Kasumi-1 (cell line): ENCODE measurements at places on chromosomes 1 and 21.
A peak's percentile ranks its signal among the peaks of the same experiment; 100 is the strongest.

DNA sequence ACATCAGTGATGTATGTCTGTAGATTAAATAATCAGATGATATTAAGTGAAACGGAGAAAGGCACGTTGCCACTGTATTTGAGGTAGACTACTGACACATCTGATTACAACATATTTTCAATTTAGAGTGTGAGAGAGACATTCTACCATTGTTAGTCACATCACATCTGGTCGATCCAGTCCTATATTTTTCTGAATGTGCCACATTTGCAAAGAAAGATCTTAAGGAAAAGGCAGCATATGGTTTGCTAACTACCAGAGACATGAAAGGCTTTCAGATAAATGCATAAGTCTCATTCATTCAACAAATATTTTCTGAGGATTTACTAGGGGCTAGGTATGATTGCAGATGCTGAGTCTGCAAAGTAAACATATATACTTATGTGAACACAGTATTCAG lies 114.3 kb upstream of the RUNX1 start:
- DNase-seq = no peak

DNA sequence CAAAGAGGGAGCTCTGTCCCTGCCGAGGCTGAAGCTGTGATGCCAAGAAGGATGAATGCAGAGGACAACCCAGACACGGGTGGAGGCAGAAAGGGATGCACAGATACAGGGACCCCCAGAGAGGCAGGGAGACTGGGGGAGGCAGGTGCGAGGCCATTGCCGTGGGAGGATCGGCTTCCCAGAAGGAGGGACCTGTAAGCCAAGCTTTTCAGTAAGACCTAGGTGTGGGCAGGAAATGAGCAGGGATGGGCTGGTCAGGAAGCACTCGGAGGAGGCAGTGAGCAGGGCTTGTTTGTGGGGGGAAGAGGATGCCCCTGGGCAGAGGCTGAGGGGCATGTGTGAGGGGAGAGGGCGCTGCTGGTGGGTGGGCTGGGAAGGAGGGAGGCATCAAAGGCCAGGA lies 67.7 kb upstream of the WNT4 start:
- DNase-seq = no peak

DNA sequence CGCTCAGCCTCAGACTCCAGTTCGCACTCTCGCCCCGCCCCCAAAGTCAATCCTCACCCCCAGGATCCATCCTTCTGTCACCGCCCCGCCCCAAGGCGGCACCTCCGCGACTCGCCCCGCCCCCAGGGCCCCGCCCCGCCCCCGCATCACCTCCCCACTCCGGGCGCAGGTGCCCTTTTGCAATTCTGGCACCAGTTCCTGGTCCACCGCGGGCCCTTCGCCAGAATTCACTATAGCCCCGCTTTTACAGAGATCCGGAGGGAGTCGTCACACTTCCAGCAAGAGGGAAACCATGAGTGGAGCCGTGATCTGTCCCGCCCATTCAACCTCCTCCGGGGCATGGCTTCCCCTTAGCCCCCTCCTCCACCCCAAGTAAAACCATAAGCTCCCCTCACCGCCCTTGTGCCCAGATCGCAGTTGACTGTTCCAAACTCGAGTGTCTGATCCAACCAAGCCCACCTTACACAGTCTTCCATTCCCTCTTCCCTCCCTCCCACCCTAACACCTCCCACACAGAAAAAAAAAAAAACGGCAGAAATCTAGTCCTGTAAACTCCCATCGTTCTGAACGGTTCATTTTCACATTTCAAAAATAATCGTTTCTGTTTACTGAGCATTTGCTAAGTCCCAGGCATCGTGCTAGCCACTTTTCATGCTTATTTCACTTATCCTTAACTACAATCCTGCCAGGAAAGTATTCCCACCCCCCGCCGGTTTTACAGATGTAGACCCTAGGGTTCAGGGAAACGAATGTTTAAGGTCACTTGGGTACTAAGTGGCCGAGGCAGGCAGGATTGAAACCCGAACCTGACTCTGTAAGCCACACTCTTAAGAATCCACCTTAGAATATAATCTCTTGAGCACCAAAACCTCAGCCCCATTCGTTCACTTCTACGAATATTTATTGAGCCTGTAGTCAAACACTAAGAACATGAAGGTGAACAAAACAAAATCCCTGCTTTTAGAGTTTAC lies 1.3 kb upstream of the DNAJC16 start:
- peak; percentile 83 for DNase-seq

DNA sequence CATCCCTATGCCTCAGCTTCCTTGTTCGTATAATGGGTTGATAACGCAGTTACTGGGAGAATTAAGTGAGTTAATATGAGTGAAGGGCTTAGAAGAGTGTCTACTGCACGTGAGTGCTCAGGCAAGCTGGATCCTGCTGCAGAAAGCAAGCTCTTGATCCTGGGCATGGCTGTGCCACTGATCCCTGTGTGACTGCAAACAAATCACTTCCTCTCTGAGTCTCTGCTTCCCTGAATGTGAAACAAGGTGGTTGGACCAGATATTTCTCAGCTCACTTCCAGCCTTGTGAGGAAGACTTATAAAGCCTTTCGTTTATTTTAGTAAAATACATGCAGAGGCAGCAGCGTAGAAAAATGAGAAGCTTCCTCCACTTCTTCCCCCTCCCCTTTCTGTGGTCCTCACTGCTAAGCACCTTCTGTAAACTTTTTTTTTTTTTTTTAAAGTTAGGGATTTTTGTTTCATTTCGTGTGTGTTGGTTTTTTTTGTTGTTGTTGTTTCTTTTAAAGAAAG lies 13.8 kb downstream of the PSEN2 start:
- DNase-seq = peak; percentile 17

- no peak for DNase-seq
These were observed 1.6 kb downstream of the ACAP3 start for GRCh38 chr1:1306070-1306660.

GRCh38 chr1:168301664-168302320 lies 21.1 kb downstream of the TBX19 start:
- no peak for DNase-seq

GRCh38 chr1:9243066-9243739 lies 8.6 kb downstream of the H6PD start:
- no peak for DNase-seq

DNA sequence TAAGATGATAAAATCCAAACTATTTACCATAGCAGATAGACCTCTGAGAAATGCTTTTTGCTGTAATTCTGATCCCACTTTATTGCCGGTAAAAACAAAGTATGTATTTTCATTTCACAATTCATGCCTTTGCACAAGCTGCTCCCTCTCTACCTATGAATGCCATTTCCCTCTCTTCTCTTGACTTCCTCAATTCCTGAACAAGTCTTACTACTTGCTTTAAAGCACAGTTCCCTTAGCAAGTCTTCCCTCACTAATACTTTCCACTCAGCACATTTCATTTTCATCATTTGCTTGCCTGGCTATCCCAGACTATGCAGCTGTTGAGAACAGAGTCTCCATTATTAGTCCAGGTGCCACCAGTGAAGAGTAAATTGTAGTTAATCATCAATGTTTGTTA lies 13.8 kb downstream of the GPATCH2 start:
- DNase-seq = peak; percentile 26
